ENCODE measurements at places on chromosomes 16 and 17.

DNA sequence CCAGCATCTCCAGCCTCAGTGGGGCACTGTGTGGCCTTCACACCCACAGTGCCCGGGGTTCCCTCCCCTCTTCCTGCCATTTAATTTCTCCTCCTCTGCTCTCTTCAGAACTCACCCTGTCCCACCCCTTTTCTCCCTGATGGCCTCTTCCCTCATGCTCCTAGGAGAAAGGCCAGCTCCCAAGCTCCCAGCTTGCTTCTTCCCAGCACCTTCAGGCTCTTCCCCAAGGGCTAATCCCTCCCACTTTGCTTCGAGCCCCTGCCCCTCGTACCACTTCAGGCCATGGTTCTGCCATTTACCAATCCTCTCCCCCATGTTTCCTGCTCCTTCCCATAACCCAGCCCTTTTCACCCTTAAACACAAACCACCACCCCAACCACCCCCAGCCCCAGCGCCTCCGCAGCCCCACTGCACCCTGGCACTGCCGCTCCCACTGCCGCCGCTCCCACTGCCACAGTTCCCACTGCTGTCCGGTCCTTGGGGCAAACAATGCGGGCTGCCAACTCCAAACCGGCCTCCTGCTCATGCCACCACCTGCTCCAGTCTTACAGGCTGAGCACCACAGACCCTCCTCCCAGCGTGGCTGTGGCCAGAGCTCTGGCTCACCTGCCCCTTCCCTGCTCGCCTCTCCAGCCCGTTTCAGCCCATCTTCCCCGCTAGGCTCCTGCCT is 28.6 kb downstream of the ADAM11 start:
- no peak for DNase-seq

GRCh38 chr16:75460446-75460845 is 4.0 kb downstream of the TMEM170A start:
- no peak for DNase-seq

GRCh38 chr17:31581491-31581890 is 190.0 kb downstream of the RAB11FIP4 start:
- DNase-seq, result no peak

DNA sequence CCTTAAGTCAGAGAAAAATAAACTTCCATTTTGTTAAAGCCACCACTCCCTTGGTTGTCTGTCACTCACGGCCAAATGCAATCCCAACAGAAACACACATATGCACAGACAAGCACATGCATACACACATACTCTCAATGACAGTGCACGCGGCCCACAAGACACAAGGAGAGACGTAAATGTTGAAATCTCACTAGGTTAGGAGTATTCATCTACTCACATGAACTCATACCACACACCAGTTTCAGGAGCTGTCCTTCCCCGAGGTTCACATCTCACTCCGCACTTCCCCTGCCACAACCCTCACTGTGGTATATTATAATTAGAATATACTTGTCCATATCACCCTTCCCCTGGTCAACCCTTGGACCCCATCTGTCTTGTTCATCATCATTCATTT is 30.5 kb upstream of the CRYBA1 start:
- no peak for DNase-seq

DNA sequence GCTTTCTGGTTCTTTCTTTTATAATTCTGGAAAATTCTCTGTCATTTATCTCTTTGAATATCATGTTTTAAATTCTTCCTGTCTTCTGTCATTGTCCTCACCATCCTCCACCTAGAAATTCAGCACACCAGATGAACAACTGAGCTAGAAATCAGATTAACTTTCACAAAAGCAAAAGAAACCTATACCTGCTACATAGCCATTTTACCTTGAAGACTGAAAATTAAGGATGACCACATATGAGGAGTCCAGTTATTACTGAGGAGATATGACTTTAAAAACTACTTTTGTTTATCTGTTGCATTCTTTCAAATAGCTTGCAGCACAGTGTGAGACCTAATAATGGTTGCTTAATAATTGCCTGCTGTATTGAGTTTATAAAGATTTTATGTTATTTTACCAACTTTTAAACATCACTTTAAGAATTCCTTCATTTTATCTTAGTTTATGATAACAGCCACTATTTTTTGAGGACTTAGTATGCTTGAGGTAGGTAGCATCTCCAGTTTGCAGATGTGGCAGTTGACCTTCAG is 104.3 kb downstream of the BCAS3 start:
- no peak for DNase-seq

DNA sequence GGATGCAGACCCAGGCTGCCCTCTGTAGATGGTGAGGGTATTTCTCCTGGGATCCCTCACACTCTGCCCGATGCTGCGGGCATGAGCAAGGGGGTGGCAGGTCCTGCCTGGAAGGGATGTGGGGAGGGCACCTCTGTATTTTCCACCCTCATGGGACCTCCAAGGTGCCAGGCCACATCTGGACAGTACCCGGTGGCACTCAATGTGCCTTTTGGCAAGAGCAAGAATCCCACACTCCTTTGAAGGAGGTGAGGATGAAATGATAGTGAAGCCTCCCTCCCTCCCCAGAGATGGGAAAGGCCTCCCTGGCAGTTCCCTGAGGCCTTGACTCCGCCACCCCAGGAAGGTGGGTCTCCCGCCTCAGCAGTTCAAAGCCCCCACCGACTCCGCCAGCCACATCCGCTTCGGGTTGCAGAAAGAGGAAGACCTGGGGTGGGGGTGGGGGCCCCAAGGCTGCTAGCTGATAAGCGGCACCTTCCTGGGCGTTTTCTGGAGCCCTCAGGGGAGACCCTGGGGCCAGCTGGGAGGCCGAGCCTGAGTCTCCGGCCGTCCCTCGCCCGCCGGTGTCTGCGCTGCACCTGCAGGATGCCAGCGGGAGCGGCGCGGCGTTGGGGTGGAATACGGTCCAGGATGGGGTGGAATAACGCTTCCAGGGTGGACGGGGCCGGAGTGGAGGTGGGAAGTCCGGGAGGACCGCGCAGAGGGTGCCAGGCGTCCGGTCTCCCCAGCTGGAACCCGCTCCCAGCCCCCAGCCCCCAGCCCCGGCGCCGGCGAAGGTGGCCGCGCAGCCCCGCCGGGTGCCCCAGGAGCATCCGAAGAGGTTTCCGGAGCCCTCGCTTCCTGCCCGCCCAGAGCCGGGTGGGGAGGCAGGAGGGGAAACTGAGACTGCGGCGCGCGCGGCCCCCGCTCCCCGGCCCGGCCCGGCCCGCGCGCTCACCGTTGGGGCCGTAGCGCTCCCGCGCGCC is 718 bp downstream of the ATP2A3 start:
- peak; percentile 39 for DNase-seq

DNA sequence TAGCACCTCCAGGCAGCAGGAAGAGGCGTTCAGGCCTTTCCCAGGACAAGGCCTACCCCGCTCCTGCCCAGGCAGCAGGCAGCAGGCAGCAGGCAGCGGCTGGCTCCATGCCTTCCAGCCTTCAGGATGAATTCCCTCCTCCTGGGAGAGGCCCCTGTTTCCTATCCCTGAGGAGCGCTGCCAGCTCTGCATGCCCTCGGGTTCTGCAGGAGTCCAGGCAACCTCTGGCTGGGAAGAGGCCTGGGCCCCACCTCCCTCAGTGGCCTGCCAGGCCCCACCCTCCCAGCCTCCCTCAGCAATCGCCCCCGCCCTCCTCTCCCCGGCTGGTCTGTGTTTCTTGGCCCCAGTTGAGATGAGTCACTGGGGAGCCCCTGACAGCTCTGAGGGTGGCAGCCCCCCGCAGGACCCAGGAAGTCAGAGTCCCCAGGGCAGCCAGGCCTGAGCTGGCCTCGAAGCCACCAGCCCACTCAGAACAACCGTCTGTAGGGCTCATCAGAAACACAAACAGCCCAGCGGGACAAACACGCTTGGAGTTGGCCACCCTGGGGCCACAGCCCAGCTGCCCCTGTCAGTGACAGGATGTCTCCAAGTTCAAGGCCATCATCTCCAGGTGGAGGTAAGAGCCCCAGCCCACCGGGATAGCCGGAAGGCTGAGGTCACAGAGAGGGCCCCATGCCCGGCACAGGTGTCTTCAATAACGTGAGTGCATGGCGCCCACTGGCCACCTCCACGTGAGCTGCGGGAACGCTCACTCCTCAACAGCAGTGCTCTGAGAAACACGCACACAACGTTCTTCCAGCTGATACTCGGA is 39.5 kb upstream of the CIBAR2 start:
- no peak for DNase-seq

- no peak for DNase-seq
These were observed 14.3 kb upstream of the NAGLU start for GRCh38 chr17:42521666-42522262.

- DNase-seq, result no peak
These were observed 2.6 kb upstream of the CHAD start for GRCh38 chr17:50471009-50471905.

- no peak for DNase-seq
These were observed 488.9 kb downstream of the CDH13 start for GRCh38 chr16:83115491-83116232.

DNA sequence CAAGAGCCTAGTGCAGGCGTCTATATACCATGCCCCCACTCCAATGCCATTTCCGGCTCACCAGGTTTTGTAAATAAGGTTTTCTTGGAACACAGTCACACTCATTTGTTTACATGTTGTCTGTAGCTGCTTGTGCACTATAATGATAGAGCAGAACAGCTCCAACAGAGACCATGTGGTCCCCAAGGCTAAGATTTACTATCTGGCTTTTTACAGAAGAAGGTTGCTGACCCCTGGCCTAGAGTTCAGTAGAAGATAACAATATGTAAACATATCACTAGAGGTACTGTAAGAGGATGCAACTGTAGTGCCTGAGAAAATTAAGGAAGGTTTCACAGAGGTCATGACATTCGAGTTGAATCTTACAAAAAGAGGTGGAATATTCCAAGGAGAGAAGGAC is 66.3 kb downstream of the CACNG1 start:
- DNase-seq, result no peak

DNA sequence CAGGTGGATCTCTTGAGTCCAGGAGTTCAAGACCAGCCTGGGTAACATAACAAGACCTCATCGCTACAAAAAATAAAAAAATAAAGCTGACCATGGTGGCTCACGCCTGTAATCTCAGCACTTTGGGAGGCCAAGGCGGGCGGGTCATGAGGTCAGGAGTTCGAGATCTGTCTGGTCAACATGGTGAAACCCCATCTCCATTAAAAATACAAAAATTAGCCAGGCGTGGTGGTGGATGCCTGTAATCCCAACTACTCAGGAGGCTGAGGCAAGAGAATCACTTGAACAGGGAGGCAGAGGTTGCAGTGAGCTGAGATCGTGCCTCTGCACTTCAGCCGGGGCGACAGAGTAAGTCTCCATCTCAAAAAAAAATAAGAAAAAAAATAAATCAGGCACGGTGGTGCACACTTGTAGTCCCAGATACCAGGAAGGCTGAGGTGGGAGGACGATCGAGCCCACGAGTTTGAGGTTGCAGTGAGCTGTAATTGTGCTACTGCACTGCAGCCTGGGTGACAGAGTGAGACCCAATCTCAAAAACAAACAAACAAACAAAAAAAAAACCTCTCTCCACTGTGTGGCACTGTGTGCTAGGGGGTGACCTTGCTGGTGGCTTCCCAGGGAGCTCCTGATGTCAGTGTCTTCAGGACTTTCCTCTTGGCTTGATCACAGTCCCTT is 19.8 kb upstream of the MAPK3 start:
- DNase-seq, result no peak

- no peak for DNase-seq
These were observed 24.6 kb upstream of the ZFP90 start for GRCh38 chr16:68514511-68514910.

GRCh38 chr17:67420994-67421393 is 43.9 kb downstream of the PITPNC1 start:
- DNase-seq, result no peak

DNA sequence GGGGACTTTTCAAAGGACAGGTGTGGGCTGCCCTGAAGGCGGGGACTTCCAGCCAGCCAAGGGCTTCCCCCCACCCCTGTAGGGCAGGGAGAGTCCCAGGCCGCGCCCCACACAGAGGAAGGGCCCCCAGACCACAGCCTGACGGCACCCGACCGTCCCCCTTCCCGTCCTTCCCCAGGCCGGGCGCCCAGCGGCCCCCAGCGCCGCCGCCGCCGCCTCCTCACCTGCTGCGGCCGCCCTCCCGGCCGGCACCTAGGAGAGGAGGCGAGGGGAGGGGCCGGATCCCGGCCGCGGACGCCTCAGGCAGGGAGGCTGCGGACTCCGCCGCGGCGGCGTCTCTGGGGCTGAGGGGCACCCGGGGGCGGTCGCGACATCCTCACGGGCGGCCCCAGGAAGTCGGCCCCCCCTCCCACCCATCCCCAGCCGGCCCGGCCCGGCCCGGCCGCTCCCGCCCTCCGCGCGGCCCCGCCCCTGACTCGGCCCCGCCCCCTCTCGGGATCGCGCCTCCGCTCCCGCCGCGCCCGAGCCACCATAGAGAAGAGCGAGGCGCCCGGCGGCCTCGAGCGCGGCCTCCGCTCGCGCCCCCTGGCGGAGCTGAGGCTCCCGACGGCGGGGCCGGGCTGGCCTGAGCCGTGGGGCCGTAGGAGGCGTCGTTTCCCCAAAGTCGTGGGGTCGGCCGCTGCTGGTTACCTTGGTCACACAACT is 25.5 kb upstream of the RFFL start:
- peak; percentile 71 for DNase-seq

- no peak for DNase-seq
These were observed 17.0 kb upstream of the ABCA8 start for GRCh38 chr17:68972119-68972704.

DNA sequence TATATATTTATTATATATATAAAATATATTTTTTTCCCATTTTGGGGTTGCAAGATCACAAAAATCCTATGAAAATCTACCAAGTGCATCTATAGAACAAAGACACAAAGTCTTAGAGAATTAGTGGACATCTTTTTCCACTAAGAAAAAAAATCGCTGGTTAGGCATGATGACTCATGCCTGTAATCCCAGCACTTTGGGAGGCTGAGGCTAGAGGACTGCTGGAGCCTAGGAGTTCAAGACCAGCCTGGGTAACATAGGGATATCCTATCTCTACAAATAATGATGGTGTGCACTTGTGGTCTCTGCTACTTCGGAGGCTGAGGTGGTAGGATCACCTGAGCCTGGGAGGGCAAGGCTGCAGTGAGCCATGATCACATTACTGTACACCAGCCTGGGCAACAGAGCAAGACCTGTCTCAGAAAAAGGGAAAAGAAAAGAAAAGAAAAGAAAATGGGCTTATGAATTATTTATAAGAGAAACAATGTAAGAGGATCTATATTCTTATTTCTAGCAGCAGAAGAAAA is 185.1 kb upstream of the PSMD7 start:
- no peak for DNase-seq

DNA sequence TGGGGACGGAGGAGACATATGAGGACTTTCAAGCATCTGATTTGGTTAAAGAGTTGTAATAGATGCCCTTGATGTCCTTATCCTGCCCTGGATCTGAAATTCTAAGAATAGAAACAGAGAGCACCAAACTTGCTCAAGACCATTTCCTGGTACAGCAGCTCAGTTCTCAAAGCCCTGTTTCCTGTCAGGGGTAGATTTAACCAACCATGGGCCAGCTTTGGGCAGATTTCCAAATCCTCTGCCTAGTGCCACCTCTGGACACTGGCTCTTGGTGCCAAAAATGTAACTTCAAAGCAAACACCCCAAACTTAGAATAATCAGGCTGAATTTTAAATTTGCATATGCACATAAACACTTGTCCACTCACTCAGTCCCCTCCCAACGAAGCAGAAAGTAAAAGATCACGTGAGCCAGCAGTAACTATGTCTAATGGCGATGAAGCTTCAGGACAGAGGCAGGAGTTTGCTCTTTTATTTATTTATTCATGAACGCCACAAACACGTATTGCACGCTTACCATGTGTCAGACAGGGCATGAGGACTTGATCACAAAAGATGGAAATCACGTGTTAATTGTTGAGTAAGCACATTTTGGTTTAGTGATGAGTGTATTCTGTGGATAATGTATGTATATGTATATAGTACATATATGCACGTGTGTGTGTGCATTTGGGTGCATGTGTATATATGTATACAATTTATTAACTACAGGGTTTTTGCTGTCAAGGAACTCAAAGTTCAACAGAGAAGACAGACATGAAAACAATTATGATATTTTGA is 23.1 kb upstream of the SDK2 start:
- DNase-seq, result no peak
